Kidney epithelial cell (primary cell): ENCODE measurements at places on chromosomes 5 and 9. TPM values are rescaled to one million over a fixed set of nuclear protein-coding genes. Genes with fewer than 3 reads are reported as not detected.

The TRMO gene
- 23.9 and 39.0 TPM in 2 replicates for total RNA-seq

The FASTKD3 gene
- 16.2 and 17.0 TPM in 2 replicates for total RNA-seq

The PCDHB13 gene
- total RNA-seq = 1.9 and 3.1 TPM in 2 replicates

The PCDHB7 gene
- 0.96 and 1.5 TPM in 2 replicates for total RNA-seq

The HTR4 gene
- total RNA-seq = not detected in 2 replicates

The GPR151 gene
- total RNA-seq = not detected in 2 replicates

The IFNA2 gene
- not detected in 2 replicates for total RNA-seq

The SPINK4 gene
- not detected in 2 replicates for total RNA-seq

The PURA gene
- 6.0 and 7.1 TPM in 2 replicates for total RNA-seq

DNA sequence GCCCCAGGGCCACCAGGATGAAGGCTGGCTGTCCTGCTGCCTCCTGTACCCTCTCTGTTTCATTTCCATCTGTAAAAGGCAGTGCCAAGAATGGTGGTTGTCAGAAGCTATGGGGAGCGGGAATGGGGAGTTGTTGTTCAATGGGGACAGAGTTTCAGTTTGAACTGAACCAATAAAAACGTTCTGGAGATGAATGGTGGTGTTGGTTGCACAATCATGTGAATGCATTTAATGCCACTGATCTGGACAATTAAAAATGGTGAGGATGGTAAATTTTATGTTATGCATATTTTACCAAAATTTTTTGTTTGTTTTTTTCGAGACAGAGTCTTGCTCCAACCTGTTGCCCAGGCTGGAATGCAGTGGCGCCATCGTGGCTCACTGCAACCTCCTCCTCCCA, 58.1 kb downstream of the PTPDC1 start:
- DNase-seq = no peak

DNA sequence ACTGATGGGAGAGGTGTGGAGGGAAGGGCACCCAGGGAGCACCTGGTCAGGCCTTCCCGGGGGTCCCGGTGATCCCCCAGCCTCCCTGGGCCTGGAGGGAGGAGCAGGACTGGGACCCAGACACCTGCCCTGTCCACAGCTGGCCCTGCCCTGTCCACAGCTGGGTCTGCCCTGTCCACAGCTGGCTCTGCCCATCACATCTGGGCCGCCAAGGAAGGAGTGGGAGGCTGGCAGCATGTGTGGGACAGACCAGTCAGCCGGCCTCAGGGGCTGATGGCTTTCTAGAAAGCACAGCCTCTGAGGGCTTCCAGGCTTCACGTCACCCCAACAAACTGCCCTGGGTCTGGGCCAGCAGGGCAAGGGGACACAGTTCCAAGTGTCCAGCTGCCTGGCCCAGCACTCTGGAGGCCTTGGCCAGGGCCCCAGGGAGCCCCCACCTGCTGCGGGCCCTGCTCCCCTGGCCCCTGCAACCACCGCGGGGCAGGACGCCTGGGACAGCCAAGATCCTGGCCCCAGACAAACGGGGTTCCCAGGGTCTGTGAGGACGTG, 12.2 kb downstream of the DNLZ start:
- no peak for DNase-seq

DNA sequence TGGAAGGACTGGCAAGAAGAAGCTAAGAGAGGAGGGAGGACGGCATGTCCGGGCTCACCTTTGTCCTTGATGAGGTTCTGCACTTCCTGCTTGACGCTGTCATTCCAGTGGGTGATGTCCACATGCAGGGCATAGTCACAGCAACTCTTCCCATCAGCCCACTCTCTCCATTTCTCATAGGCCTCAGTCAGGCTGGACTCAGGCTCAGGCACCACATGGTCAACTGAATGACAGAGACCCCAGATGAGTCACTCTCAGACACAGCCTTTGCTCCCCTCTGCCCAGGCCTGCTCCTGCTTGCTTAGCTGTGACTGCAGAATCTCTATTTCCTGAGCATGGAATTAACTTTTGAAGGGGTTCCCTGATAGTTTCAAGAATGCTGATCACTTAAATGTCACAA, 94.2 kb downstream of the DPYSL3 start:
- DNase-seq = no peak

DNA sequence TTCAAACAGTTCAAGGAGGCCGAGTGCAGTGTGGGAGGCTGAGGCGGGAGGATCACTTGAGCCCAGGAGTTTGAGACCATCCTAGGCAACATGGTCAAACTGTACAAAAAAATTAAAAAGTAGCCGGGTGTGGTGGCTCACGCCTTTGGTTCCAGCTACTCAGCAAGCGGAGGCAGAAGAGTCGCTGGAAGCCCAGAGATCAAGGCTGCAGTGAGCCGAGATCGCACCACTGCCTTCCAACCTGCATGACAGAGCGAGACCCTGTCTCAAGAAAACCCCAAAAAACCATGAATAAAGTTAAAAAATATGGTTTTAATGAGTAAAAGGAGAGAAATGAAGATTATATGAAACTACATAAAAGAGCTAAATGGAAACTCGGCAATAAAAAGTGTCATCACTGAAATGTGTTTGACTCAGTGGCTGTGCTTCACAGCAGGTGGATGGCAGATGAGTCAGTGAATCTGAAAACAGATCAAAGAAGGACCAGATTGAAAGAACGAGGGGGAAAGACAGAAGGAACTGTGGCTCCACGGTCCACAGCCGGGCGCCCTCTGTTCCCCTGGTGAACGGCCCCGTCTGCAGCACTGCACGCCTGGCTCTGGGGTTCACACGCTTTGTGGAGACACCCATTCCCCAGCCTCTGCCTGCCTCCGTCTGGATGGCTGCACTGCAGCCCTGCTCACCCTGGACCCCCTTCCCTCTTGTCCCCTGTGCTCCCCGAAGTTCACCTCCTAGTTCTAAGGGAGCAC, 25.1 kb downstream of the EXD3 start:
- DNase-seq = no peak

DNA sequence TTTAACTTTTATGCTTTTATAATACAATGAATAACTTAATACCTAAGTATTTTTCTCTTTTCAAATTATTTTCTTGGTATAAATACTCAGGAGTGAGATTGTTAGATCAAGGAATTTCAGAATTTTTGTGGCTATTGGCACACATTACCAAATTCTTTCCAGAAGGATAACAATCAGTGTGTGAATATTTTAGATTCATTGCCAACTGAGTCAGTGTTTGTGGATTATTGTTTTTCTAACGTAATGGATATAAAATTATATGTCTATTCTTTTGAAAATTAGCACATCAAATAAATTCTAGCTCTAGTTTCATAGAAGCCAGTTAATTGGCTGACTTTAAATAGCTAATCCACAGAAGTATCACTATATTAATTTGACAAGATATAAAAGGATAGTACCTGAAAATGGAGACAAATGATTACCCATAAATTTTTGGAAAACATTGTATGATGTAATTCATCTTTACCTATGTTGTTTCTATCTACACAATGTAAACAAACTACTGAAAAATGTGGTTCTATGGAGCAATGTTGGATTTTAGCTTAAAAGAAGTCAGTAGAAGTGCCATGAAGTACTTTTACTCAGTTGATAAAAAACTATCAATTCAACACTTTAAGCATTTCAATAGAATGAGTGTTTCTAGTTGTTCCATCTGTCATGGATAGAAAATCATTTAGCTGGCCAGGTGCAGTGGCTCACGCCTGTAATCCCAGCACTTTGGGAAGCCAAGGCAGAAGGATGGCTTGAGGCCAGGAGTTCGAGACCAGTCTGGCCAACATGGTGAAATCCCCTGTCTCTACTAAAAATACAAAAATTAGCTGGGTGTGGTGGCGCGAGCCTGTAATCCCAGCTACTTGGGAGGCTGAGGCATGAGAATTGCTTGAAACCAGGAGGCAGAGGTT, 185.1 kb downstream of the ADAMTSL1 start:
- DNase-seq = peak; percentile 9

- DNase-seq = no peak
These were observed 118.0 kb downstream of the ESM1 start for GRCh38 chr5:54867310-54867944.
